Stimulated activated CD8-positive, alpha-beta memory T cell treated with anti-CD3 and anti-CD28 coated beads, Interleukin-7, amount 100 ng/mL, for 24 hours (primary cell): ENCODE measurements at places on chromosomes 11 and 22.

- DNase-seq = no peak
Observed at GRCh38 chr11:119828819-119829218, 99.8 kb upstream of the NECTIN1 start.

GRCh38 chr11:7575841-7576725 is 62.3 kb downstream of the PPFIBP2 start:
- no peak for DNase-seq

DNA sequence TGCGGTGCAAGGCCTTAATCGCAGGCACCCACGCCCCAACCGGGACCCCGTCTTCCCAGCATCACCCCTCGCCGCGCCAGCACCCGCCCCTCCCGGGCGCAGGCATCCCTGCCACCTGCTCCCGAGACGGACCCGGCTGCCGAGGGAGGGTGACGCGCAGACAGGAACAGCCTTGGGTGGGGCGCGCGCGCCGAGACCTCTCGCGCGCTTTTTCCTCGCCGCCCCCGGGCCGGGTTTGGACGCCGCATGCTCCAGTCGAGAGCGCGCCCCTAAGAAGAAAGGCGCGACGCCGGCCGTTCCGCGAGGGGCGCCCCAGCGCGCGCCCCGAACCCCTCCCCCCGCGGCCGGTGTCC is 504 bp downstream of the CFL1 start:
- no peak for DNase-seq

- DNase-seq = no peak
Observed at GRCh38 chr11:27514076-27514475, 7.5 kb upstream of the LIN7C start.

- no peak for DNase-seq
Observed at GRCh38 chr11:26677566-26677965, 44.3 kb downstream of the SLC5A12 start.

GRCh38 chr11:119319136-119319699 is 2.3 kb upstream of the MCAM start:
- no peak for DNase-seq

GRCh38 chr11:114132944-114133394 is 73.5 kb downstream of the ZBTB16 start:
- no peak for DNase-seq

- peak; percentile 30 for DNase-seq
Observed at GRCh38 chr11:587978-588380, 11.7 kb downstream of the PHRF1 start.

DNA sequence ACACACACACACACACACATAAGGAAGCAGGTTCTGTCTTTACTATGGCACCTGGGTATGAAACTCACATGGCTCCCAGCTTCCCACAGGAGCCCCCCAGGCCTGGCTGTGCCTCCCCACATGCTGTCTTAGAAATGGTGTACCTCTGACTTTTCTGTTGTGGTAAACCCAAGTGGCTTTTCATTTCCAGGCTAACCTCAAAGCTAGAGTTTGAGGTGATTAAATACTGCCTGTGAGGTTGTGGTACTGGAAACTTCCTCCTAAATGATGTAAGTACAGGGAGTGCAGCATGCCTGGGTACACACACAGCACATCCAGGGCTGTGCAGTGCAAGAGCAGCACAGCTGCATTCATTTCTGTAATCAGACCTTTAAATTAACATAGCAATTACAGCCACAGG is 34.4 kb downstream of the ME3 start:
- DNase-seq = no peak

GRCh38 chr11:61930933-61931332 is 13.6 kb upstream of the RAB3IL1 start:
- no peak for DNase-seq

- no peak for DNase-seq
Observed at GRCh38 chr11:4991060-4991459, 3.6 kb upstream of the OR51L1 start.

- DNase-seq = no peak
Observed at GRCh38 chr11:120208777-120209176, 2.1 kb upstream of the OAF start.

GRCh38 chr22:47119181-47119580 is 356.7 kb downstream of the TBC1D22A start:
- no peak for DNase-seq

GRCh38 chr11:77144857-77145428 is 16.9 kb downstream of the MYO7A start:
- no peak for DNase-seq

- DNase-seq = no peak
Observed at GRCh38 chr11:23099256-23099655, 239.0 kb upstream of the CCDC179 start.

GRCh38 chr11:64969209-64969608 is 2.7 kb downstream of the MAJIN start:
- DNase-seq = no peak

DNA sequence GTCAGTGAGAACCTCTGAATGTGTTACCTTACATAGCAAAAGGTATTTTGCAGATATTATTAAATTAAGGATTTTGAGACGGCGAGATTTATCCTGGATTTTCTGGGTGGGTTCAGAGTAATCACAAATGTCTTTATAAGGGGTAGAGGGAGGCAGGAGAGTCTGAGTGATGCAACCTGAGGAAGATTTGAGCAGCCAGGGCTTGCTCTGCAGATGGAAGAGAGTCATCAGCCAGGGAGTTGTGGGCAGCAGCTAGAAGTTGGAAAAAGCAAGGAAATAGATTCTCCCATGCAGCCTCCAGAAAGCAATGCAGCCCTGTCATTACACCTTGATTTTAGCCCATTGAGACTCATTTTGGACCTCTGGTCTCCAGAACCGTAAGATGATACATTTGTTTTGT is 4.1 kb upstream of the WDR74 start:
- no peak for DNase-seq

DNA sequence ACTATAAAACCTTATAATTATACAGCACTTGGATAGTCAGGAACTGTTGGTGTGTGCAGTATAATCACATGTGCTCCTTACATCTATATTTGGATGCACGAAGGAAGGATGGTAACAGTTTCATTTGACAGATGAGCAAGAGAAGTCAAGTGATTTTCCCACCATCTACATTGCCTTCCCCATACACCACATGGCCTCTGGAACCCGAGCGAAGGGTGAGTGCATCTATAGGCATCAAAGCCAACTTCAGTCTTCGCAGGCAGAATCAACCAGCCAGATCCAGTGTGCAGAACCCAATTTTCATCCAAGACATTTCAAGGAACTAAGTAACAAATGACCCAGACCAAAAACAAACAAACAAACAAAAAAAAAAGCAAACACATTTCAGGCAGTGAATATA is 85.1 kb upstream of the BLID start:
- DNase-seq = no peak

DNA sequence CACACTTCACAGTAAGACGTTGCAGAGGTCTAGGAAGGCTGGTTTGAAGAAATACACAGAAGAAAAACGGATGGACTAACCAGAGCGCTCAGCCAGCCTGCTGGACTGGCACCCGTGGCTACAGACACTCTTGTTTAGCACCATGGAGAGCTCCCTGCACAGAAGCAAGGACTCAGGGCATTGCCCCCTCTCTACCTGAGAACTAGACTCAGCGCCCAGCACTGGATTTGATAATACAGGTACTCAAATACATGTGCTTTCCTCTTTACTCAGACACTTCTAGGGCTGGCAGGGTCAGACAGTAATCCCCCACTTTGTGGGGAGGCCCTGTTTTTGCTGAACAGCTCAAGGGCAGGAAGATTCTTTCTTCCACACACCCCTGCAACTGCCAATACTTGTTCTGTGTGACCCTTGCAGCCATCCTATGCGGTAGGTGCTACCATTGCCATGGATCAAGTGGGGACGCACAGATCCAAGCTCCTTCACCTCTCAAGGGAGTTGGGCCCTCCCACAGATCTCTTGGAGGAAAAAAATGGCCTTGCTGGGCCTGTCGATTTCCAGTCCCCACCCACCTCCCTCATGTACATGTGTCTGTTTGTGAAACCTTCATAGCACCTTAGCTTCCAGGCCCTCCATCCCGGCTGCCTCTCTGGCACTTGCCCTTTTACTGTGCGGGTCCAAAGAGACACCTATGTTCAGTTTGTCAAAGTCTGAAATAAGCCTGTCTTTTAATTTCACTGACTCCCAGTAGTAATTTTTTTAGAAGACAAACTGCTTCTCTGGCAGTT is 5.1 kb upstream of the P2RX6 start:
- DNase-seq = no peak

DNA sequence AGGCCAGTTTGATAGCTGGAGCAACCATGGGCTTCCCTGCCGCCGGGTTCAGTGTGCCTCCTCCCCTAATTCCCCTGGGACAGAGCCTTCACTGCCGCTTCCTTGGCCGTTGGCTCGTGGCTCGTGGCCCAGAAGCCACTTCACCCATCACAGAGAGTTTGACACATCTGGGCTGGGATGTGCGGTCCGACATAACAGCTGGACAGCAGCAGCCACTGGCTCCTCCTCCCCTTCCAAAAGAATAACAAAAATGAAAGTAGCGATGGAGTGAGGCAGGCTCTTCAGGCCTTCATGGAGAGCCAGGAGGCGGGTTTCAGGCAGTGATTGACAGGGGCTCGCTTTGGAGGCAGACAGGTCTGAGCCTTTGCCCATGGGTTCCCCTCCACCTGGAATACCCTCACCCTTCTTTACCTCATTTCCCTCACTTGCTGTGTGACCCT is 8.2 kb downstream of the CREB3L1 start:
- DNase-seq = no peak

DNA sequence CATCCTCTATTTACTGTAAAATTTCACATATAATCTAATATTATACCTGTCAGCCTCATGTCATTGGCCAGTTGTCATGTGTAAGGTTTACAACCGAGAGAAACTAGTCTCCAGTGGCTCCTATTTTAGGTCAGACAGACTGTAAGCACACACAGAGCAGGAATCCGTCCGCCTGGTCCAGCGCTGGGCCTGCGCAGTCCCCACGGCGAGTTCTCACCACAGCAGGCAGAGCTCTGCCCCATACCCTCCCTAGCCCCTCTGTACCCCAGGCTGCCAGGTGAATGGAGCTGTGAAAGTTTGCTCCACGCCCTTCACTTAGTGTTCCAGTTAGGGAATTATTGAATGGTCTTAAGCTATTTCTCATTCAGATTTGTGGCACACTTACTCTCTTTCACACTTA is 63.7 kb downstream of the SNX19 start:
- DNase-seq = no peak

- DNase-seq = no peak
Observed at GRCh38 chr11:847876-848275, 5.2 kb downstream of the TSPAN4 start.

- no peak for DNase-seq
Observed at GRCh38 chr11:6925636-6926207, 504 bp upstream of the ZNF215 start.

GRCh38 chr11:85187992-85188391 is 439.2 kb downstream of the DLG2 start:
- no peak for DNase-seq

- DNase-seq = no peak
Observed at GRCh38 chr22:36493690-36494110, 12.3 kb upstream of the TXN2 start.

- DNase-seq = no peak
Observed at GRCh38 chr11:6703247-6704063, 20.3 kb upstream of the MRPL17 start.

GRCh38 chr11:86947541-86947940 is 7.7 kb downstream of the FZD4 start:
- no peak for DNase-seq
